ENCODE measurements at places on chromosomes 11 and 22. TPM values are rescaled to one million over a fixed set of nuclear protein-coding genes. Genes with fewer than 3 reads are reported as not detected.
A peak's percentile ranks its signal among the peaks of the same experiment; 100 is the strongest.

DNA sequence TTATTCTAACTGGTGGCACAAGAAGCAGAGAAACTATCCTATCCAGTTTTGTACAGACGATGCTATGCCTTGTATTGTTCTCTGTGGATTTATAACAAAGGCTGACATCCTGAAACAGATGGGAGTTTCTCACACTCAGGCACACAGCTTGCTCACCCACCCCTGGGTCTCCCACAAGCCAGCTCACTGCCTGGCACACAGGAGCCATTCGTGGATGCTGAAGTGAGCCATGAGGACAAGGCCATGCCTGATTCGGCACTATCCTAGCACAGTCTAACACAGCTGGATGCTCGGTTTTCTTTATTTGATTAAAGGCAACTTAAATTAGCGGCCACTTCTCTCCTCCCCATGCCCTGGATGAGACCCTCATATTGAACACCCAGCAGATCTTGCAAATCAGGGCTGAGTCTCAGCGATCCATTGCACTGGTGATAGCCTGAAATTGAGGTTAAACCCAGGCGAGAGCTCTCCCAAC lies 25.7 kb upstream of the TMPRSS4 start:
- H3K4me1 ChIP-seq = no peaks in the 10 kb centered on the region
- H3K4me3 ChIP-seq = no peak overlapping the region
- H3K27ac ChIP-seq = no peak overlapping the region
- H3K36me3 ChIP-seq = no peaks in the 10 kb centered on the region
- DNase-seq = no peak
- no peaks in the 10 kb centered on the region for H3K27me3 ChIP-seq

Gene PATE2
- total RNA-seq = not detected

DNA sequence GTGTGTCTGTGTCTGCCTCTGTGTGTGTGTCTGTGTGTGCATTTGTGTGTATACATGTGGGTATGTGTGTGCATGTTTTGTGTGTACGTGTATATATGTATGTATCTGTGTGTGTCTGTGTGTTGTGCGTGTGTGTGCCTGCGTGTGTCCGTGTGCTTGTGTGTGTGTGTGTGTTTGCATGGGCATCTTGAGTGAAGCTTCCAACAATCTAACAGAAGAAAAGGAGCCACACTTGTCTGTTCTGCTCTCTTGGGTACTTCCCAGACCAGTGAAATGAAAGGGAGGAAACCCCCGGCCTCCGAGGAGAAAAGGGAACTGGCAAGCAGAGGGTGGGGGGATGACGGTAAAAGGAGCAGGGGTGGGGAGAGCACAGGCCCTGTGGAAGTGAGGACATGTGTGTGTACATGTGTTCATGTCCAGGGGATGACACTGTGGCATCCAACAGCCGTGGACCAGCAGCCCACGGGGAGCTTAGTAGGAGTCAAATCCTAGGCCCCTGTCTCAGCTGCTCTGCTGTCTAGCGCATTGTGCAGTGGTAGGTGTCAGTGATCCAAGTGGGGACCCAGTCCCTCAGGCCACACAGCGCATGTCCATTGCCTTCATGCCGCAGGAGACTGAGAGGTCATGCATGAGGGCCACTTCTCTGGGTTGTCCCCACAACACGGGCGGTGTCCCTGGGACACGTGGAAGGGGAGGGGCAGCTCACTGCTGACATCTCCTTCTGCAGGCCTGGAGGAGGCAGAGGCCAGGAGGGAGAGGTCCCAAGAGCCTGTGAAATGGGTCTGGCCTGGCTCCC lies 8.1 kb downstream of the CSF2RB start:
- H3K4me3 ChIP-seq = no peak overlapping the region
- DNase-seq = no peak
- no peak overlapping the region for H3K27ac ChIP-seq
- peaks cover 16% of the 10 kb centered on the region for H3K4me1 ChIP-seq

Gene TECTA
- 3.9 TPM for total RNA-seq

- no peak overlapping the region for H3K4me3 ChIP-seq
- no peaks in the 10 kb centered on the region for H3K4me1 ChIP-seq
- DNase-seq = no peak
- H3K27me3 ChIP-seq = no peaks in the 10 kb centered on the region
- H3K36me3 ChIP-seq = no peaks in the 10 kb centered on the region
- H3K27ac ChIP-seq = no peak overlapping the region
Observed at GRCh38 chr11:74478877-74479731, 11.8 kb upstream of the KCNE3 start.

- no peak overlapping the region for H3K27ac ChIP-seq
- no peaks in the 10 kb centered on the region for H3K27me3 ChIP-seq
- H3K4me3 ChIP-seq = no peak overlapping the region
- no peak for DNase-seq
Observed at GRCh38 chr11:75778962-75779361, 10.4 kb downstream of the DGAT2 start.

DNA sequence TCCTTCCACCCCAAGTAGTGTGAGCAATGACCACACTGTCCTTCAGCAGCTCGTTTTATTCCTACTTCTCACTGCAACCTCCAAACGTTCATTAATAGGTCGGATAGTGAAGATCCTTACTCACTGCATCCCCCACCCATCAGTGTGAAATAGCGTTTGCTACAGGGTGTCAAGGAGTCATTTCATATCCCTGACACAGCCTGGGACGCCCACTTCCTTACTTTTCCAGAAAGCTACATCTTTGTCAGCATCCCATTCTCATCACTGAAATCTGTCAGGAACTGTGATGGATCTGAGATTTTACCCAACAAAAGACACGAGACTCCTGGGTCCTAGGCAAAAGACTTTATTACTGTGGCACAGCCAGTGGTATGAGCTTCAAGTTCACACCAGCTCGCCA lies 592.4 kb downstream of the NTM start:
- no peaks in the 10 kb centered on the region for H3K4me1 ChIP-seq
- H3K4me3 ChIP-seq = no peak overlapping the region
- H3K27ac ChIP-seq = no peak overlapping the region

DNA sequence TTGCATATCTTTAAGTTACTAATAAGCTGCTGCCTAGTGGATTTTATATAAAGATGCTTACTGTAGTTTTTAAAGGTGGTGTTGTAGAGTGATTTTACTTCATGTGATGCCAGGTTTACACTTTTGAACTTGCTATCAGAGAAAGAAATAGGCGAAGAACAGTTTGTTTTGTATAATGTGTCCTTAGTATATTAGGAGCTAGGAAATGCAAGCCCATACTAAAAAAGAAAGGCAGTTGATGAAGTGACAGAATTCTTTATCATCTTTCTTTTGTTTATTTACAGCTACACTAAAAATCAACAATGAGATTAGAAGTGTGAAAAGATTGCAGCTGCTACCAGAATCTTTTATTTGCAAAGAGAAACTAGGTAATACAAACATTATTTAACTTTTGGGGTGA lies 12.8 kb downstream of the FBXO7 start:
- H3K27ac ChIP-seq = no peak overlapping the region
- H3K4me1 ChIP-seq = peaks cover 7% of the 10 kb centered on the region
- peaks cover 19% of the 10 kb centered on the region for H3K36me3 ChIP-seq
- no peaks in the 10 kb centered on the region for H3K27me3 ChIP-seq
- no peak overlapping the region for H3K4me3 ChIP-seq
- DNase-seq = no peak

Gene NTM
- total RNA-seq = 5.9 TPM

DNA sequence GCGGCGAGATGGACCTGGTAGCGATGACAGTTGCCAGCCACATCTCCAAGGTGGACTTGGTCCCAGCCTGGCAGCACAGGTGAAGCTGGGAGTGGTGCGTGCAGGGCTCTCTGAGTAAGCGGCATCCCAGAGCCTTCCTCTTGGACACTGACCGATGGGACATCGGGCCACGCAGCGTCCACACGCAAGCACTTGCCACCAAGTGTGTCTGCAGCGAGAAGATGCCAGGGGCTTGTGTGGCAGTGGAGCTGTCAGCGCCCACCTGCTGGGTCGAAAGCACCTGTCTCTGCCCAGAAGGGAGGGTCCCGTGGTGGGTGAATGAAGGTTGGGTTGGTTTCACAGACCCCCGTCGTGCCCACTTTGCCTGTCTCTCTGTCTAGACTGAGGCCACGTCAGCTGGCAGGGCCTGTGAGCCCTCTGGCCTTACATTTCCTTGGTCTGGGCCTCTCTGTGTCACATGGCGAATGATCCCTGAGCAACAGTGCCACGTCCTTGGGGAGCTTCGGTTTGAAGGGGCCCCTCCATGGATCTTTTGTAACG lies 50.8 kb upstream of the SMIM38 start:
- peaks cover 7% of the 10 kb centered on the region for H3K4me1 ChIP-seq
- H3K4me3 ChIP-seq = no peak overlapping the region
- H3K27me3 ChIP-seq = no peaks in the 10 kb centered on the region
- no peak overlapping the region for H3K27ac ChIP-seq
- no peaks in the 10 kb centered on the region for H3K36me3 ChIP-seq
- DNase-seq = no peak

- H3K27me3 ChIP-seq = no peaks in the 10 kb centered on the region
- no peak for DNase-seq
- no peak overlapping the region for H3K27ac ChIP-seq
- H3K36me3 ChIP-seq = peaks cover 47% of the 10 kb centered on the region
Observed at GRCh38 chr22:29325785-29326315, 10.4 kb upstream of the RASL10A start.

Gene SLC22A8
- not detected for total RNA-seq

GRCh38 chr22:21025763-21026755 lies 6.3 kb downstream of the SLC7A4 start:
- no peak for DNase-seq
- no peak overlapping the region for H3K4me3 ChIP-seq
- H3K27me3 ChIP-seq = peaks cover 15% of the 10 kb centered on the region
- H3K27ac ChIP-seq = no peak overlapping the region

- no peaks in the 10 kb centered on the region for H3K4me1 ChIP-seq
- peaks cover 7% of the 10 kb centered on the region for H3K27me3 ChIP-seq
- H3K4me3 ChIP-seq = no peak overlapping the region
- H3K36me3 ChIP-seq = no peaks in the 10 kb centered on the region
- no peak for DNase-seq
Observed at GRCh38 chr22:25900880-25901279, 158.9 kb downstream of the MYO18B start.

DNA sequence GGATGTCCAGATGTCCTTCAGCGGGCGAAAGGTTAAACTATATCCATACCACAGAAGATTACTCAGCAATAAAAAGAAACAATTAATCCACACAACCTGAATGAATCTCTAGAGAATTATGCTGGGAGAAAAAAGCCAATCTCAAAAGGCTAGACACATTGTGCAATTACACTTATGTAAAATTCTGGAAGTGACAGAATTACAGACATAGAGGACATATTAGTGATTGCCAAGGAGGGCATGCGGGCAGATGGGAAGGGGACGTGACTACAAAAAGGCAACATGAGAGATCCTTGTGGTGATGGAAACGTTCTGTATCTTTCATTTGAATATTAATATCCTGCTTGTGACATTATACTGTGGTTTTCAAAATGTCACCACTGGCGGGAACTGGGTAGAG lies 103.5 kb upstream of the BMAL1 start:
- peaks cover 8% of the 10 kb centered on the region for H3K4me1 ChIP-seq
- H3K4me3 ChIP-seq = no peak overlapping the region
- H3K27ac ChIP-seq = no peak overlapping the region
- H3K27me3 ChIP-seq = no peaks in the 10 kb centered on the region
- DNase-seq = no peak

DNA sequence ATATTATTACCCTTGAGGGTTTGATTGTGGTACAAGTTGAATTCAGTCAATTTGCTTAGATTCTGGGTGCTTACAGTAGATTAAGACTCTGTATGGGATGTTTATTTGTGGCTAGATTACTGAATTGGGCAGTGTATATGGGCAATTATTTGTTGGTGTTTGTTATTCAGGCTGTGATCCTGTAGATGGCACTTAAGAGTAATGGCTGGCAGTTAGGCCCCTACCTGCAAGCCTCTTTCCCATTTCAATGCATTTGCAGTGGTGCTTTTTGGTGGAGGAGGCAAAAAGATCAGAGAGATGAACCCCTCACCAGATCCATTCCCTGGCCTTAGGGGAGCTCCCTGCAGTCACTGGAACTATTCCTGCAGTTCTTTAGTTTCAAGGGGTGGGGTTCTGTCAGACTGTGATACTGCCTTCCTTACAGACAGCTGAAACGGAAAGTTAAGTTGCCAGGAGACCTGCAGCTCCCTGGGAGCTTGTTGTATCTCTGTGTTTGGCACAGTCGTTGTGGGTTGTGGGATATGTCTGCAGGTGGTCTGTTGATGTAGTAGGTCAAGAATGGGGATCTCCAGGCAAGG lies 199.5 kb downstream of the AASDHPPT start:
- H3K4me1 ChIP-seq = no peaks in the 10 kb centered on the region
- no peak overlapping the region for H3K27ac ChIP-seq
- no peaks in the 10 kb centered on the region for H3K27me3 ChIP-seq
- DNase-seq = no peak

GRCh38 chr11:107259811-107260221 lies 197.8 kb downstream of the CWF19L2 start:
- H3K36me3 ChIP-seq = no peaks in the 10 kb centered on the region
- no peak overlapping the region for H3K27ac ChIP-seq
- H3K27me3 ChIP-seq = no peaks in the 10 kb centered on the region
- no peaks in the 10 kb centered on the region for H3K4me1 ChIP-seq
- DNase-seq = no peak

- DNase-seq = peak; percentile 61
- H3K4me3 ChIP-seq = no peak overlapping the region
- H3K4me1 ChIP-seq = no peaks in the 10 kb centered on the region
- no peaks in the 10 kb centered on the region for H3K27me3 ChIP-seq
Observed at GRCh38 chr11:117182551-117182935, 4.0 kb downstream of the SIDT2 start.

Gene PHOX2A
- 2.9 TPM for total RNA-seq

Gene PDE3B
- total RNA-seq = 78.3 TPM

Gene B3GAT1
- total RNA-seq = not detected

Gene CCDC157
- total RNA-seq = 0.83 TPM

DNA sequence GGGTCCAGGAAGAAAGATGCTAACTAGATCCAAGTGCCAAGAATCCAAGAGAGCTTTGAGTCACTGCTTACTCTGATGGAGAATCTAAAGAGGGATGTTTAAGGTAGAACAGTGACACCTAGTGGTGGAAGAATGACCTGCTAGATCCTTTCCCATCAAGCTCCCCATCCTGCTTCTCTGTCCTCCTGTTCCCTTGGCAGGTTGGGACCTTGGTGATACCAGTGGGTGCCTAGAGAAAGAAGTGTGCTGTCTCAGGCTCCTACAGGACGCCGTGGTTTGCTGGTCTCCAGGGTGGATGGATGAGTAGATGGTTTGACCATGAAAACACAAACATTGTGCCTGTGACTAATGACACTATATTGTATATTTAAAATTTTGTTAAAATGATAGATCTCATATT lies 383.7 kb downstream of the TMEM135 start:
- H3K4me3 ChIP-seq = no peak overlapping the region
- no peak for DNase-seq
- H3K27me3 ChIP-seq = no peaks in the 10 kb centered on the region
- H3K4me1 ChIP-seq = no peaks in the 10 kb centered on the region
- H3K27ac ChIP-seq = no peak overlapping the region

- no peaks in the 10 kb centered on the region for H3K36me3 ChIP-seq
- no peak for DNase-seq
- no peaks in the 10 kb centered on the region for H3K27me3 ChIP-seq
Observed at GRCh38 chr11:14417617-14418374, 58.8 kb upstream of the RRAS2 start.

Gene F2
- total RNA-seq = not detected

Gene LMO1
- total RNA-seq = not detected

Gene ANKK1
- total RNA-seq = not detected

Measured in sigmoid colon (tissue), 7 donors.